Activated naive CD8-positive, alpha-beta T cell treated with anti-CD3 and anti-CD28 coated beads, Interleukin-2, amount 50 U/mL, for 24 hours (primary cell): ENCODE measurements at places on chromosomes 6 and 20.
A peak's percentile ranks its signal among the peaks of the same experiment; 100 is the strongest.

GRCh38 chr6:28782113-28782673, 141.6 kb downstream of the TRIM27 start:
- no peak for DNase-seq
- H3K36me3 ChIP-seq, result peaks cover 16% of the 10 kb centered on the region
- peaks cover 83% of the 10 kb centered on the region for H3K27me3 ChIP-seq
- no peak overlapping the region for H3K27ac ChIP-seq
- no peak overlapping the region for H3K4me3 ChIP-seq
- peaks cover 6% of the 10 kb centered on the region for H3K4me1 ChIP-seq

- peaks cover 19% of the 10 kb centered on the region for H3K27me3 ChIP-seq
- no peak for DNase-seq
- no peak overlapping the region for H3K4me3 ChIP-seq
- no peak overlapping the region for H3K27ac ChIP-seq
- peaks cover 1% of the 10 kb centered on the region for H3K4me1 ChIP-seq
These were observed 66.1 kb upstream of the MLN start for GRCh38 chr6:33869826-33870423.

DNA sequence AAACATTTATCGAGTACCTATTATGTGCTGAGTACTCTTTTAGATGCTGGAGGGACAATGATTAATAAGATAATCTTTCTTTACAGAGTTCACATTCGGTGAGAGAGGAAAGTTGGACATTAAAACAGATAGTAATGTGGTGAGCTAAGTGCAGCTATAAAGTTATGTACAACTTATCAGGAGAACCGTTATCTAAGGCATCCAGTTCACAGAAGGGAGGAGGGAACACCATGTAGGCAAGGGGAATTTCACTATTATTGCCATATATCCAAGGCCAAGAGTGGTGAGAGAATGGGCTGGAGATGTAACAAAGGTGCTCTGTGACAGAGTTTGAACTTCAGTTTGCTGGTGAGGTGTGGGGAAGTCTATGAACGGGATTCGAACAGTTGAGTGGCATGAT, 105.8 kb downstream of the CARMIL1 start:
- H3K27me3 ChIP-seq, result no peaks in the 10 kb centered on the region
- no peak overlapping the region for H3K4me3 ChIP-seq
- H3K27ac ChIP-seq, result no peak overlapping the region
- H3K4me1 ChIP-seq, result peaks cover 25% of the 10 kb centered on the region
- DNase-seq, result no peak

DNA sequence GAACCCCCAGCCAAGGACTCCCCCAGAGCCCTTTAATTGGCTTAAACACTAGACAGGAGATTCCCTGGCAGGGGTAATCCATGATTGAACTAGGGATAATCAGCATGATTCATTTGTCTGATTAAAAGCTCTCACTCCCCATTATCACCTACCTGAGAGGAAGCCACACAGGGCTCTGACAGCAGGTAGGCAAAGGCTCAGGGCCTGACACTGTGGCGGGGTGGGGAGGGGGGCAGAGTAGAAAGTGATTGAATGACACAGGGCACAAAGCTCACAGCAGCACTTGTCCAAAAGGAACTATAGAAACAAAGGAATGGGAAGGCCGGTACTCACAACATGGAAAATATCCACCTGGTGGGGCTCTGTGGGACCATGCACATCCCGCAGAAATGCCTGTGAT, 231.6 kb downstream of the MAFB start:
- H3K36me3 ChIP-seq, result no peaks in the 10 kb centered on the region
- no peak overlapping the region for H3K27ac ChIP-seq
- no peaks in the 10 kb centered on the region for H3K4me1 ChIP-seq
- no peak for DNase-seq
- H3K27me3 ChIP-seq, result peaks cover 6% of the 10 kb centered on the region

- H3K4me3 ChIP-seq, result no peak overlapping the region
- peaks cover 10% of the 10 kb centered on the region for H3K36me3 ChIP-seq
- H3K4me1 ChIP-seq, result no peaks in the 10 kb centered on the region
- no peak for DNase-seq
- H3K27ac ChIP-seq, result no peak overlapping the region
These were observed 34.6 kb upstream of the PNPLA1 start for GRCh38 chr6:36235309-36235708.

GRCh38 chr6:51339728-51340127, 521.1 kb downstream of the TFAP2B start:
- no peak overlapping the region for H3K27ac ChIP-seq
- DNase-seq, result no peak
- no peaks in the 10 kb centered on the region for H3K4me1 ChIP-seq
- H3K36me3 ChIP-seq, result no peaks in the 10 kb centered on the region
- H3K27me3 ChIP-seq, result no peaks in the 10 kb centered on the region

DNA sequence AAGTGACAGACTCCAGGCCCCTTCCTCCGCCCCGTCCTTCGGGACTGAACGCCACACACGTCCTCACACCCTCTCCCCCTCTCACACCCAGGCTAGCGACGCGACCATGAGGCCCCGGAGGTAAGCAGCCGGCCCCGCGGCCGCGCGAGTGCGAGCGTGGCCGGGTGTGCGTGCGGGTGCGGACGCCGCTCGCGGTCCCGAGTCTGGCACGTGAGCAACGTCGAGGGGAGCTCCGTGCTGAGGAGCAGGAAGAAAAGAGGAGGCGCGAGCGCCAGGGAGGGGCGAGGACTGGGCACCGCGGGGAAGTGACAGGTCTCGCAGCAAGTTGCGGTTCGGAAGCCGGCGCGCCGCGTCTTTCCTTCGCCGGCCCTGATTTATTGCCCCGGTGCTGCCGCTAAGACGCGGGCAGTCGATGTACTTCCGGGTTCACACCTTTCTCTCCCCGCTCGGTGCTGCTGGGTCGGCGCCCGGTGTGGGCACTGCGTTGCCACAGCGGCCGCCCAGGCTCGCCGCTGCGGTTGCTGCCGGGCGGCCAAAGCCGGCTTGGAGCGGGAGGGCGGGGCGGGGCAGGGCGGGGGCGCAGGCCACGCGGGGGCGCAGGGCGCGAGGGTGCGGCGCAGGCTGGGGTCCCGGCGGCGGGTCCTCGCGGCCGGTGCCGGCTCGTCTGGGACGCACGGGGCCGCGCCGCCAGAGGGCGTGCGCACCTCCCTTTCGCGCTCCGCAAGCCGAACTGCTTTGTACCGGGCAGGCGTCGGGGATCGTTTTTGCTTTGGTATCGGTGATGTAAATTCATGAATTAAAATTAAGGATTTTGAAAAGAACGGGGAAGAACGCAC, 15.8 kb upstream of the LIN28B start:
- peak overlapping the region; percentile 64 for H3K4me3 ChIP-seq
- H3K36me3 ChIP-seq, result peaks cover 6% of the 10 kb centered on the region
- H3K27me3 ChIP-seq, result peaks cover 49% of the 10 kb centered on the region
- peak; percentile 53 for DNase-seq
- no peak overlapping the region for H3K27ac ChIP-seq
- peaks cover 5% of the 10 kb centered on the region for H3K4me1 ChIP-seq

- no peak for DNase-seq
- no peak overlapping the region for H3K27ac ChIP-seq
- peaks cover 4% of the 10 kb centered on the region for H3K27me3 ChIP-seq
These were observed 1.7 kb upstream of the ADGRF5 start for GRCh38 chr6:46923476-46923875.

GRCh38 chr6:11328613-11329247, 96.3 kb upstream of the NEDD9 start:
- peak overlapping the region; percentile 40 for H3K27ac ChIP-seq
- DNase-seq, result no peak
- peaks cover 99% of the 10 kb centered on the region for H3K4me1 ChIP-seq
- H3K4me3 ChIP-seq, result no peak overlapping the region

DNA sequence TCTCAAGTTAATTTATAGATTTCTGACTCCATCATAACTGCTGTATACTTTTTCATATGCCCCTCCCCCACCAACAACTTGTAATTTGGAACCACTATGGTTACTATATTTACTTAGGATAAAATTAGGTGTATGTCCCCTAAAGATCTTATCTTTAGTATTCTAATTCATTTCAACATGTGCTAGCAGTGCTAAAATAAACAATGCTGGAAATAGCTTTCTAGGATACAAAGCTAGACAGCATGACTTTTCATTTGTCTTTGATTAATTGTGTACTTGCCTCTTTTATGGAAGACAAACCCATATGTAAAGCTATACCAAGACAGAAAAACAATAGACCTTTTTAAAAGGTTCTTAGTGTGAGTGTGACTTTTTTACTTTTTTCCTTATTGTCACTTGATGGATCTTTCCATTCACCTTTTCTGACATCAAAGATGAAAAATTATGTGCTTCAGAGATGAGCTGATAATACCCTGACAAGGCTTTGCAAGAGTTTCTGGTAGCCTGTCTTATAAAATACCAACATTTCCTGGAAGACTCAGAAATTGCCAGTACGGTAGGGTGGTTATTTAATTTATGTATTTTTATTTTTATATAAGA, 31.2 kb upstream of the POPDC3 start:
- no peak overlapping the region for H3K27ac ChIP-seq
- DNase-seq, result no peak
- no peaks in the 10 kb centered on the region for H3K36me3 ChIP-seq
- H3K4me1 ChIP-seq, result peaks cover 11% of the 10 kb centered on the region
- no peak overlapping the region for H3K4me3 ChIP-seq
- peaks cover 26% of the 10 kb centered on the region for H3K27me3 ChIP-seq

- H3K4me1 ChIP-seq, result peaks cover 42% of the 10 kb centered on the region
- peak; percentile 49 for DNase-seq
- peak overlapping the region; percentile 30 for H3K4me3 ChIP-seq
- no peaks in the 10 kb centered on the region for H3K36me3 ChIP-seq
- H3K27ac ChIP-seq, result peak overlapping the region; percentile 83
- no peaks in the 10 kb centered on the region for H3K27me3 ChIP-seq
These were observed 32.5 kb upstream of the PIM1 start for GRCh38 chr6:37137201-37138090.

DNA sequence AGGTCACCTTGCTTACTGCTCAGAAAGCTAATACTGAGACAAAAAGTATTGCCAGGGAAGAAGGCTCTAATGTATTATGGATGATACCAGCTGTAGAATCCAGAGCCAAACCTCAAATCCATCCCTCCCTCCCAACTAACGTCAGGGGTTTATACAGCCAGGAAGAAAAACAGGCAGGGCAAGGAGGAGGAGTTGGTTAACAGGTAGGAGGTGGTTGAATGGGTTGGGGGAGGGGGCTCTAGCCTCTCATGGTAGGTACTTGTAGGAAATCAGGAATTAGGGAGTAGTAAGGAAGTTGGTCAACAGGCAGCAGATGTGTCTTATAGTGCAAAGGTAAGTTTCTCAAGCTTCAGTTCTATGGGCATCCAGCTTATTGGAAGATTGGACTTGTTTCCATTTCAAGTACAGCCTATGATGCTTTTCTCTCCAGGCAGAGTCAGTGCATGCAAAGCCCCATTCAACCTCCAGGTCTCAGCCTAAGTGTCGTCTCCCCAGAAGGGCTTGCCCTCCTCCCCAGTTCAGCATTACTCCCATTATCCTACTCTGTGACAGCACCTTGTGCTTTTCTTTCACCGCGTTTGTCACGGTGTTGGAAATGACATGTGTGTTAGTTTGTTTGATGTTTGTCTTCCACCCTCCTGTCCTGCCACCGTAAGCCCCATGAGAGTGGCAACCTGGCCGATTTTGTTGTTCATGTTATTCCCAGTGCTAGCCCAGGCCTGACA, 38.1 kb downstream of the PNLDC1 start:
- no peak overlapping the region for H3K27ac ChIP-seq
- H3K36me3 ChIP-seq, result no peaks in the 10 kb centered on the region
- peaks cover 4% of the 10 kb centered on the region for H3K4me1 ChIP-seq
- H3K27me3 ChIP-seq, result no peaks in the 10 kb centered on the region
- no peak overlapping the region for H3K4me3 ChIP-seq

DNA sequence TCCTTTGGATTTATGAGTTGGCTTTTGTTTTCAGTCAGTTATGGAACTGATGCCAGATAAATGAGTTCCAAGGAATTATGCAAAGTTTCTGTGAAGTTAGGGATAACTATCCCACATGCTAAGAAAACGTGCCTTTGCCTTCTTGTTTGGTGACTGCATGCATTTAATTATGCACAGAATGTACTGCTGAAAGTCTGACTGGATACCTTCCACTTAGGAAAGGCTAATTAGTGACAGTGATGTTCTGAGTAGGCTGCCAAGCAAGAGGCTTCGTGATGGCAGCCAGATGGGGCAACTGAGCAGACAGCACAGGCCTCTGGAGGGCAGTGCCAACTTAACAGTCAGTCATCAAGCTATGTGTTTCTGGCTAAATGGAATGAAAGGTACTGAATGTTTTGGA, 289.9 kb downstream of the CD109 start:
- H3K27me3 ChIP-seq, result no peaks in the 10 kb centered on the region
- no peaks in the 10 kb centered on the region for H3K36me3 ChIP-seq
- H3K4me1 ChIP-seq, result no peaks in the 10 kb centered on the region

DNA sequence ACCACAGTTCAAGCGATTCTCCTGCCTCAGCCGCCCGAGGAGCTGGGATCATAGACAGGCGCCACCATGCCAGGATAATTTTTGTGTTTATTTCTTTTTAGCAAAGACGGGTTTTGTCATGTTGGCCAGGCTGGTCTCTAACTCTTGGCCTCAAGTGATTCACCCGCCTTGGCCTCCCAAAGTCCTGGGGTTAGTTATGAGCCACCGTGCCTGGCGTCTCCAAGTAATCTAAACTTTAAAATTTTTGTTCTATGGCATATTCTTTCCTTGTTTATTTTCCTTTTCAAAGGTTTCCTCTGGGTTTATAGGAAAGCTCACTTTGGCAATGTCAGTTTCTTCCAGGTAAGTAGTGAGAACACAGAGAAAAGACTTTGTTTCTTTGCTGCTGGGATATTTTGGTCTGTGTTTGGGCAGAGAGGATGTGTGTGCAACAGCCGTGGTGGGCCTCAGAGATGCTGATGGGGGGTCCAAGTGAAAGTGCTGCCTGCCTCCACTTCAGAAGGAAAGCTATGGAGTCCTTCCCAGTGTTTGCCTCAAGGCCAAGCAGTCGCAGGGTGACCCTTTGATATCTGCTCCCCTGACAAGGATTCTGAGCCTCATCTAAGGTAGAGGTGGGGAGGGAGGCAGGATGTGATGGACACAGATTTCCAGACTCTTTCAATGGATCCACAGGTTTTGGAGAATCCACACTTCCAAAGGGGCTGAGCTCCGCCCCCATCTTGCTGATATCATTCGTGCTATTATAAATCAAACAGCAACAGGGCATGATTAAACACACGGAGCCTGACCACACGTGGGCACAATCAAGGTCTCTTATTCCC, 2.3 kb downstream of the LRP11 start:
- no peak overlapping the region for H3K27ac ChIP-seq
- no peak for DNase-seq
- H3K27me3 ChIP-seq, result peaks cover 29% of the 10 kb centered on the region
- H3K4me3 ChIP-seq, result no peak overlapping the region

GRCh38 chr20:44384423-44385027, 29.0 kb downstream of the HNF4A start:
- DNase-seq, result peak; percentile 88
- H3K27ac ChIP-seq, result no peak overlapping the region
- no peaks in the 10 kb centered on the region for H3K36me3 ChIP-seq
- H3K4me1 ChIP-seq, result peaks cover 3% of the 10 kb centered on the region
- H3K27me3 ChIP-seq, result peaks cover 14% of the 10 kb centered on the region
- H3K4me3 ChIP-seq, result no peak overlapping the region

DNA sequence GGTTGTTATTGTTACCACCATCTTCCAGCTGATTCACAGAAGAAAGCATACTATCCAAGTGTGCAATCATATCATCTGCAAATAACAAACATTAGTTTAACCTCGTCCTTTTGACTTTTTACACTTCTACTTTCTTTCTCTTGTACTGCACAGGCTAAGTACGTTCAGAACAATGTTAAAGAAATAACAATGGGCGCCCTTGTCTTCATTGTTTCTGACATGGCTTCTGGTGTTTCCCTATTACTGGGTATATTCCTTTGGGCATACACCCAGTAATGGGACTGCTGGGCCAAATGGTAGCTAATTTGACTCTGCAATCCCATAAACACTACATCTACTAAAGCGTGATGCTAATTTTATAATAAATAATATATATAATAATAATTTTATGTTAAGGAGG, 146.7 kb downstream of the GJA10 start:
- H3K4me3 ChIP-seq, result no peak overlapping the region
- peaks cover 50% of the 10 kb centered on the region for H3K36me3 ChIP-seq
- peaks cover 42% of the 10 kb centered on the region for H3K4me1 ChIP-seq
